ENCODE measurements at places on chromosomes 4 and X. TPM values are rescaled to one million over a fixed set of nuclear protein-coding genes. Genes with fewer than 3 reads are reported as not detected.

The BEX2 gene
- total RNA-seq, result 7.8 TPM

The TMEM150C gene
- 0.14 TPM for total RNA-seq

The PLAC1 gene
- total RNA-seq, result 5.1 TPM

The SPOCK3 gene
- total RNA-seq, result not detected

The USP51 gene
- 0.85 TPM for total RNA-seq

The MAPK10 gene
- total RNA-seq, result 5.9 TPM

The APLN gene
- total RNA-seq, result 8.2 TPM

The DOCK11 gene
- 6.2 TPM for total RNA-seq

The SMIM10 gene
- total RNA-seq, result 0.17 TPM

DNA sequence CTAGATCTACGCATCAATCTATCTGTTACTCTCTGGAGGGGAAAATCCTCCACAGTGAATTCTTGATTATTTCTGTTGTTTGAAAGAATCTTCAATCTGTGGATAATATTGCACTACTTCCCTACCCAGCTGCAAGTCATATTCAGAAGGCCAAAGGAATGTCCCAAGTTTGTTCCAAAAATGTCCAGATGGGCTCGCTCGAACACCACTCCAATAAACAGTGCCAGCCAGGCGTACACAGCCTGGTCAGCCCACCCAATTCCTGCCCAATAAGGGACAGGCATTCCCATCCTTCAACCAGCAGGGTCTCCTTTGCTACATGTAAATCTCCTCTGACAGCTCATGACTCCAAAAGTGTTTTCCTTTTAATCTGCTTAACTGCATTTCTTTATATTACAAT is 80.7 kb upstream of the GPM6B start:
- no peak for DNase-seq

- DNase-seq, result no peak
Measured at GRCh38 chrX:153875391-153876111, 10.4 kb downstream of the L1CAM start.

- no peak for DNase-seq
Measured at GRCh38 chr4:4424499-4425115, 37.7 kb downstream of the NSG1 start.

GRCh38 chr4:37873386-37873785 is 17.5 kb upstream of the TBC1D1 start:
- peak; percentile 37 for DNase-seq

DNA sequence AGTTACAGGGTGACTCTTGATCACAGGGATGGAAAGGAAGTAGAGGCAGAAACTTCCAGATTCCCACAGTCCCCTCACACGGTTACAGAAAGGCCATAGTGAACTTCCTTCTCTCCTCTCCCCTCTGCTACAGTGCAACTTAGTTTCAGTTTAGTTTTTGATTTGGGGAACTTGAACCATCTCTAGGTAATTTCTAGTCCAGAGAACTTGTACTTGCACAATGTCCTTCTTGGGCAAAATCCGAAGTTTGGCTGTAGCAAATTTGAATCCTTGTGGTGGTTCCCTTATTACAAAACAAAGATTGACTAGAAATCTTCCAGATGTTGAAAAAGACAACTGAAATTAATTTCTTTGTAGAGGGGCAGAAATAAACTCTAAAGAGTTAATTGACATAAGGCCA is 1.2 kb upstream of the BLTP1 start:
- no peak for DNase-seq

GRCh38 chr4:86279293-86279960 is 80.4 kb downstream of the MAPK10 start:
- no peak for DNase-seq

DNA sequence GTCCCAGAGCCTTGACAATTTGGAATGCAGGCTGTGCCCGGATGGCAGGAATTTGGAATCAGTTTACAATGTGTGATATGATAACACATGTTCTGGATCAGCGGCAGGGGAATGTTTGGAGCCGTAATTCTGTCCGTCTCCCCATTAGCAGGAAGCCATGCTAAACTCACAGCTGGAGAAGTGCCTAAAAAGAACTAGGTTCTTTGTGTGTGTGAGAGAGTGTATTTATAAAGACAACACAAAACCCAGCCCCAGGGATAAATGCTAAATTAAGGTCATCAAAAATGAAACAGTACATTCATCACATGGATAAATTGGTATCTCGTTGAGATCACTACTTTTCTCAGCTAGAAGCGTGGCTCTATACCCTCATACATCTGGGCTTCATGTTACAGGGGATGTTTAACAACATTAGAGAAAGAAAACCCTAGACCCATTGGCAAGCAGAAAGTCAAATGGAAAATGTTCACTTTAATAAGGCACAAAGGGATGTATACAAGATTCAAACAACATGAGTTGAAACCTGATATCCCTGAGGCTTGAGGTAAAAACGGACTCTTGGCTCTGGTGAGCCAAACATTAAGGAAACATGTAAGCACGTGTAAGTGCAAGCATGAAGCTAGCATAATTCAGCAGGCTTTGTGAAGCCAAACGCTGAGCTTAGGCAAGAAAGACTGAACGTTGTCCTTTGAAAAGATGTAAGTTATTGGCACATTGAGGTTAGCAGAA is 18.0 kb upstream of the TMEM131L start:
- DNase-seq, result peak; percentile 64

DNA sequence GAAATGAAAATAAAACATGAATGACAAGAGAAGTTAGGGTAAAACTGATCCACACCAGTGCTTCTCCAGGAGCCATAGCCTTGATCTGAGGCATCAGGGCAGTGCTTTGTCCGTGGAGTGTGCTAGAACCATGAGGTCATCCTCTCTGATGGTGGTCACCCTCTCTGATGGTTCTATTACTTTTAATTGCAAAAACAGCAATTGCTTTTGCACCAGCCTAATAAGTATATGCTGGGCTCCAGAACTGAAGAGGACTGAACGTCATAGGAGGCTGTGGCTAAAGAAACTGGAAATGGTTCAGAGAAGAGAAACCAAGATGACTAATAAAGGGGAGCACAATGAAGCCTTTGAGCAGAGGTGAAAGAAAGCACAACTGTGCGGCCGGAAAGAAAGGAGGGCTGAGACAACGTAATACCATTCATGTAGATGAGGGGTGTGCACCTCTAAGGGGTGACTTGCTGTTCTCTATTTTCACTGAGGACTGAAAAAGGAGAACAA is 17.0 kb upstream of the TMEM154 start:
- peak; percentile 95 for DNase-seq

- no peak for DNase-seq
Measured at GRCh38 chr4:14906805-14907204, 95.5 kb upstream of the CPEB2 start.

DNA sequence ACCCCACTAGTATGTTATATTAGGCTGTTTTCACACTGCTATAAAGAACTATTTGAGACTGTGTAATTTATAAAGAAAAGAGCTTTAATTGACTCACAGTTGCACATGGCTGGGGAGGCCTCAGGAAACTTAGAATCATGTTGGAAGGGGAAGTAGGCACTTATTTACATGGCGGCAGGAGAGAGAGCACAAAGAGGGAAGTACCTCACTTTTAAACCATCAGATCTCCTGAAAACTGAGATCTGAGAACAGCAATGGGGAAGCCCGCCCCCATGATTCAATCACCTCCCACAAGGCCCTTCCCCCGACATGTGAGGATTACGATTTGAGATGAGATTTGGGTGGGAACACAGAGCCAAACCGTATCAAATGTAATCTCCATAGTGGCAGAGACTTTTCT is 45.4 kb upstream of the XK start:
- DNase-seq, result no peak

DNA sequence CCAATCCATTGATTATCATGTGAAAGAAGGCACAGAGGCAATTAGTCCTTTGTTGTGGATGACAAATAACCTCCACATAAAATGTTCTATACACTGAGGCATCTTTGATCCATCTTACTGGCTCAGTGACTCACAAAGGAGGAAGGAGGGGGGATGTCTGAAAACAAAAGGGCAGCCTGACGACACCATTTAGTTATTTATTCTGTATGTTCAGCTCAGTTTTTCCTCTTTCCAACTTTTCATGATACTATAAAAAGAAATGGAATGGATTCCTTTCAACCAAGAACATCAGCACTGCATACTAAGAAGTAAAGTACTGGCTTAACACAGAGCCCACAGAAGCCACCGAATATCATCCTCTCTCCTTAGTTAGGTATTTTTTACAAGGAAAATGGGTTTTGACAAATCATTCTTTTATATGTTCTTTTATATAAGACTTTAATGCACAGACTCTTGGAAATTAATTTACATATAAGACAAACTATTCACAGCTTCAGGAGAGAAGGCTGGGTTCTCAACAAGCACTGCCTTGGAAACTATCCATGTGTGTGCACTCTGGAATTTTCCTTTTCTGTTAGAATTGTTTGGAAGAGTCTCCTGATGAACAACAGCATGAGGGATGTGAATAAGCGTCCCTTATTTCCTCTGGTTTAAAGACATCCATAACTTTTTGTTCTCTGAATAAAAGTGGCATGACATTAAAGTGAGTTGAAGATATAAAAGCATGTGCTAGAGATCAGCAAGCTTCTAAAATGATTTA is 135.6 kb downstream of the TSPAN5 start:
- peak; percentile 77 for DNase-seq

GRCh38 chr4:67091673-67092072 is 453.6 kb downstream of the CENPC start:
- no peak for DNase-seq

DNA sequence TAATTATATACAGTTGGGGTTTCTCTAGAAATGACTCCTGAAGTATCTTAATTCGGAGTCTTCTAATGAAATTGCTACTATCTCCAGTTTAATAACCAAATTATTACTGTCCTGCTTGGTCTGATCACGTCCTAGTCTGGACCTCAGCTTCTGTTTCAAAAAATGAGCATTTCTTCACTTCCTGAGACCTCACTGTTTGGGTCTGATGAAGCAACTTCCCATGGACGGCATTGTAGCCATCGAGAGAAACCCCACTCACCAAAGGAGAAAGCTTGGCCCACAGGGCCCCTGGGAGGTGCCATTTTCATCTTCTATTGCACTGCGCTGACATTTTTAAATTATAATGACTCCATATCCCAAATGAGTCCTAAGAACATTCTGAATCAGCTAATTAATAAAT is 178.0 kb downstream of the MGST2 start:
- no peak for DNase-seq
